ENCODE measurements at places on chromosomes 3 and 15. TPM values are rescaled to one million over a fixed set of nuclear protein-coding genes. Genes with fewer than 3 reads are reported as not detected.

The SLCO2A1 gene
- total RNA-seq = not detected

GRCh38 chr15:25378501-25378901 lies 60.3 kb downstream of the UBE3A start:
- DNase-seq = no peak

- DNase-seq = no peak
Observed at GRCh38 chr15:24848050-24848449, 106.7 kb upstream of the SNRPN start.

- no peak for DNase-seq
Observed at GRCh38 chr3:185056908-185057307, 96.0 kb downstream of the C3orf70 start.

DNA sequence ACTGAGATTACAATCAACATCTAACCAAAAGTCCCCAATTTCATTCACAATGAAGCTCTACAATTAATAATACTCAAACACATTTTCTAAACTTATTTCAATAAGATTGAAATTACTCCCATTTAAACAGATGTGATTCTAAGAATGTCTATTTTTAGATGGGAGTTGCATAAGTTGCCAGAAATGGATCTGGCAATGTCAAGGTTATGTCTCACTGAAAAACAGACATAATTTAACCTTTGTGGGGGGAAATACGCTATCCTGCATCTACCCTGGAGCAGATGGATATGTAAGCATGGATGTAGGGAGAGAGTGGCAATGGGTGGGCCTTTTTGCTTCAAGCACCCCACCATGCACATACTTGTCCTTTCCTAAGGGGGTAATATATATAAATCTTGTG lies 6.7 kb upstream of the EIF1B start:
- DNase-seq = no peak

GRCh38 chr15:78080088-78080460 lies 2.6 kb upstream of the TBC1D2B start:
- DNase-seq = no peak

DNA sequence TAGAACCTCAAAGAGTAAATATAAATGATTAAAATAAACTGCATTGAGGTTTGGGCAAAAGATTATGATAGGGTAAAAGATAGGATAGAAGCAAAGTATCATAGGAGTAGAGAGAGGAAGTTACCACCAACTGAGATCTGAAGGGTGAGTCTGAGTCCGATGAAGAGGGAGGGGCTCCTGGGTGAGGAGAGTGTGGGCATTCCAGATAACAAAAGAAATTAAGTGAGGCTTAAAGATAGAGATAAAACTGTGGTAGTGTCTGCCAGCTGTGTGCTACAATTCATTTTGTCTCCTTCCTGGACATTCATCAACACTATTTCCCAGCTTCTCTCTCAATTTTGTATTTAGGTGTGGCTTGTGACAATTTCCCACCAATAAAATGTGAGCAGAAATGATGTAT lies 343.0 kb upstream of the PLSCR5 start:
- no peak for DNase-seq

The SPESP1 gene
- total RNA-seq = 0.44 TPM

The CCDC54 gene
- not detected for total RNA-seq

The ACP3 gene
- 0.95 TPM for total RNA-seq

- DNase-seq = no peak
Observed at GRCh38 chr3:196163666-196164493, 47.3 kb downstream of the ZDHHC19 start.

The GOLGA6L7 gene
- not detected for total RNA-seq

DNA sequence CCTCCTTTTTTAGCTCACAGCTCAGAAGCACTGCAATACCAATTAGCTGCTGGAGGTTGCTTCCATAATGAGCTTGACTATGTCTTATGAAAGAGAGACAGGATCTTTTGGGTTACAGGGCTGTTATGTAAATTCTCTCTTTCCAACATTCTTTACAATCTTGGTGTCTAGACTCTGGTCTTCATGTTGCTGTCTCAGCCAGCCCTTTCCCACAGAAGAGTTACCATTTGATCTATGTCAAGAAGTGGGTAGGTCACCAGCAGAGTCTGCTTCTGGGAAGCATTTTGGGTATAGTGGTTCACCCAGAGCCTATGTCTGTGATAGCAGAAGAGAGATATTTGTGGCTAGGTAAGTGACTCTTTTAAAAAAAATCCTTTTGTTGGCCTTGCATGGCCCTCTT lies 234.5 kb downstream of the SATB1 start:
- DNase-seq = no peak

DNA sequence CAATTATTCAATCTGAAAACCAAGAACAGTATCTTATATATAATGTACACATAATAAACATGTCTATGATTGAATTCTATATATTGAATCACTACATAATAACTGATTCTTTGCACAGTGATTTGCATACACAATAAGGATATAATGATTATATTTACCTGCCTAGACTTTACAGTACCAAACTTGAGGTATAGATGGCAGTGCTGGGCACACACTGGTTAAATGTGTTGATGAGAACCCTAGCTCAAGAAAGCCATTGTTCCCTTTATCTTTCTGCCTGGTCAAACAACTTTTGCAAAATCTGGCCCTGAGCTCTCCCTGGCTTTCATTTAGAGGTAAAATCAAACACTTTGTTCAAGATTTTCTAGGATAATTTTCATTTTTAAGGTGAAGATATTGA lies 697.7 kb downstream of the TUSC7 start:
- no peak for DNase-seq

DNA sequence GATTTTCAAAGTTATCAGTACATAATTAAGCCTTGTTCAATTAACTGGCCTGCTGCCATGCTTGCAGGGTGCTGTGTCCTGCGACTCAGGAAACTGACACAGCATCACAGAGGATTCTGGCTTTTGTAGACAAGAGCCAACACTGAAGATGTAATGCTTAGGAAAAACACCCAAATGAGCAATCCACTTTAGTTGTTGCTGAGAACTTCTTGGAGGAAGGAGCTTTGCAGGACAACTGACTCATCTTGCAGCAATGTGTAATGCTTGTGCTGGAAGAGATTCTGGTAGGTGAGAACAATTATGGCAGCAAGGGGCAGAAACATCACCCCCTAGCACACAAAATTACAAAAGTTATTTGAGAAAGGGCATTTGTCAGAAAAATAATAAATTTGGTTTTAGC lies 67.6 kb downstream of the NLGN1 start:
- DNase-seq = no peak

DNA sequence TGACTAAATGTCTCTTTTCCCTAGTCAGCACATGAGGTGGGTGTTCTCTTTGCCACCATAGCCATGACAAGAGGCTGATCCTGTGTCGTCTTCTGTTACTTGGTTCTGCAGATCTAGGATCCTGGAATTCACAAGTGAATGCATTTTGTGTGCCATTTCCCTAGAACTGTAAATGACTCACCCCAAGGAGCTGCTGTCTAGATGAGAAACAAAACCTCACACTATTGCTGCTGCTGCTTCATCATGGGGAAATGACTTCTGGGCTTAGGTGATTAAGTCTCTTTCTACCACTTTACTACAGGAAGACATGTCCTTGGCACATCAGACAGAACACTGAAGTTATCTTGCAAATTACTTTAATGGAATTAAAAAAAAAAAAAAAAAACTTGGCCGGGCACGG lies 54.9 kb downstream of the SLCO3A1 start:
- DNase-seq = no peak

- no peak for DNase-seq
Observed at GRCh38 chr3:66496746-66497145, 4.1 kb downstream of the LRIG1 start.

DNA sequence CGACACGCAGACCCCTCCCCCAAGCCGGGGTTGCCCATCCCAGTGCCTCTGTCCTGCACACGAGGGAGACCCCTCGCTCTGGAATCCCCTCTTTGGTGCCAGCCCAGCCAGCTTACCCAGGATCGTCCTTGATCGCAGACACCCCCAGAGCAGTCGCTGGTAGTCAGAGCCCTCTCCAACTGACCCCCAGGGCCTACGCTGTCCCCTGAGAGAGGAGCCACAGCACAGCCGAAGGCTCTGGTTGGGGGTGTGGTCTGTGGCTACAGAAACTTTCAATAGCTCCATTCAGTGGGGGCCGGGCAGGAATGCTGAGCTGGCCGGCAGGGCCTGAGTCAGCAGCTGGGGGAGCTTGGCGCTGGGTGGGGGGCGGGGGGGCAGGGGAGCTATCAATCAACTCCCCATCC lies at the start of gene LCTL:
LCTL (minus strand) TSS at position 258 of the 404 bp plus-strand sequence. CDS start 633 bp downstream, outside the sequence.
- DNase-seq = no peak

GRCh38 chr3:46759239-46760167 lies 41.8 kb upstream of the PRSS50 start:
- DNase-seq = no peak

GRCh38 chr3:61783993-61784718 lies 222.8 kb downstream of the PTPRG start:
- DNase-seq = no peak

The STRC gene
- total RNA-seq = 0.42 TPM

DNA sequence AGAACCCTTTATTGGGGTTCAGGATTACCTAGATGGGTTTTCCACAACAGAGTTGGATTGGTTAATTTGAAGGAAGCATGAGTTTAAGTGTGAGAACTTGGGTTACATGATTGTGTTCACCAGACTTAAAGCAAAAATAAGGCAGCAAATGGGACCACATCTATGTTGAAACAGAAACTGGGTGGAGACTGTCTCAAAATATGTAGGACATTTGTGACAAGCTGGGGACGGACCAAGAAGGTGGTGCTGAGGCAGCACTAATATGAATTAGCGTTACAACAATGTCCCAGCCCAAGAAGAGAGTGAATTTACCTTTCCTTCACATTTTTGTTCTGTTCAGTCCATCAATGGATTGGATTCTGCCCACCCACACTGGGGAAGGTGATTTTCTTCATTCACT lies 866 bp upstream of the AADACL2 start:
- DNase-seq = no peak

The FRMD4B gene
- total RNA-seq = not detected

The NR1I2 gene
- 1.1 TPM for total RNA-seq

DNA sequence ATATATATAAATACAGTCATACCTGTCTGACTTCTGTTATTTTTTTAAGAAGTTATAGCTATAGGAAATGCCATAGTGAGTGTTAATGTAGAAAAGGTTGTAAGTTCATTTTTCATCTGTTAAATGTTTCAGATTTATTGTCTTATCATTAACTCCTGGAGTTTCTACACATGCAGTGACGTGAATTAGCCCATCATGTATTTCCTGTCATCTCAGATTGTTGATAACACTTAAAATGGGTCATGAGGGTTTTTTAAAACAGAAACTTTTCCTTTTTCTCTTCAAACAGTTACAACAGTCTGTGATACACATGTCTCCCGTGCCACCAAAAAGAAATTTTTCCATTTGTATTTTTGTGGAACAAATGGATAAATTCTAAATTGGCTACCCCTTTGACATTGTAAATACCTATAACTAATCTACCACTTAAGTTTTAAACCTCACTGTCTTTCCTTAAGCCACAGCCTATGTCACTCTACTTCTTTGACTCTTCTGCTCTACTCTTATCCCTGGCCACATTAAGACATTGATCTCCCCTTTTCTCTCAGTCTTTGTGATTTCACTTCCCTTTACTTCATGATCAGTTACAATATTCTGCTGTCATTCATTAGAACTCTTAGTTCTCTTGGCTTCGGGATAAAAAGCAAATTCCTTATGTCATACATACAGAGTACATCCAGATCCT lies 89.1 kb downstream of the NEO1 start:
- no peak for DNase-seq

DNA sequence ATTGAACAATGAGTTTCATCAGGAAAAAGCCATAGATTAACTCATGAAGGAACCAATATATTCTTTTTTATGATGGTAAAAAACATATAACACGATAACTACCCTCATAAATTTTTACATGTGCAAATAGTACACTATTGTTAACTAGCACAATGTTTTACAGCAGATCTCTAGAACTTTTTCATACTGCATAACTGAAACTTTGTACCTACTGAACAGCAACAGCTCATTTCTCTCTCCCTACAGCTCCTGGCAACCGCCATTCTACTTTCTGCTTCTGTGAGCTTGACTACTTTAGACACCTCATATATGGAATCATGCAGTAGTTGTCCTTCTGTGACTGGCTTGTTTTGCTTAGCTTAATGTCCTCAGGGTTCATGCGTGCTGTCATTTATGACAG lies 235.4 kb downstream of the NFKBIZ start:
- DNase-seq = no peak

- DNase-seq = no peak
Observed at GRCh38 chr15:33132722-33133345, 61.7 kb downstream of the FMN1 start.

- no peak for DNase-seq
Observed at GRCh38 chr3:173745952-173746682, 348.6 kb downstream of the NLGN1 start.

DNA sequence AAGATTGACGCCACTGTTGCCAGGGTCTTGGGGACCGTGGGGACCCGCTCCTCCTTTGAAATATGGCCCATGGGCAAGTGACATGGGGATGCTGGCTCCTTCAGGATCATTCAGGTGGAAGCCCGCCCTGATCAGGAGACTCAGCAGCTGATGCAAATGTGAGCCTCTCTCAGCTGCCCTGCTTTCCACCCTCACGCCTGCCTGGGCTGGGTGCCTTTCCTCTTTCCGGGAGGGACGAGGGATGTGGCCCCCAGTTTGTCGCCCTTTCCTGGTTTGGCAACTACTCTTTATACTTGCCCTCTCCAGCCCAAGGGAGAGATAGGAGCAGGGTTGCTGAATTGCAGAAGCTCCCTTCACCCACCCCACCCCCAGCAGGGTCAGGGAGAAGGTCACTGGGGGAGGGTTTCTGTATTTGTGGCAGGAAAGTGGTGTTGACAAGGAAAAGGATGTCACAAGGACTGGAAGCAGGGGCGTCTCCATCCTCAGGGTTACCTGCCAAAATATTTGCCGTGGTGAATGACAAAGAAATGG lies 21.8 kb downstream of the DNASE1L3 start:
- DNase-seq = no peak
